ENCODE measurements at places on chromosomes 4 and X.

- DNase-seq: no peak
These were observed 72.4 kb downstream of the APBB2 start for GRCh38 chr4:41141900-41142299.

- DNase-seq: no peak
These were observed 963 bp upstream of the USO1 start for GRCh38 chr4:75723163-75724065.

DNA sequence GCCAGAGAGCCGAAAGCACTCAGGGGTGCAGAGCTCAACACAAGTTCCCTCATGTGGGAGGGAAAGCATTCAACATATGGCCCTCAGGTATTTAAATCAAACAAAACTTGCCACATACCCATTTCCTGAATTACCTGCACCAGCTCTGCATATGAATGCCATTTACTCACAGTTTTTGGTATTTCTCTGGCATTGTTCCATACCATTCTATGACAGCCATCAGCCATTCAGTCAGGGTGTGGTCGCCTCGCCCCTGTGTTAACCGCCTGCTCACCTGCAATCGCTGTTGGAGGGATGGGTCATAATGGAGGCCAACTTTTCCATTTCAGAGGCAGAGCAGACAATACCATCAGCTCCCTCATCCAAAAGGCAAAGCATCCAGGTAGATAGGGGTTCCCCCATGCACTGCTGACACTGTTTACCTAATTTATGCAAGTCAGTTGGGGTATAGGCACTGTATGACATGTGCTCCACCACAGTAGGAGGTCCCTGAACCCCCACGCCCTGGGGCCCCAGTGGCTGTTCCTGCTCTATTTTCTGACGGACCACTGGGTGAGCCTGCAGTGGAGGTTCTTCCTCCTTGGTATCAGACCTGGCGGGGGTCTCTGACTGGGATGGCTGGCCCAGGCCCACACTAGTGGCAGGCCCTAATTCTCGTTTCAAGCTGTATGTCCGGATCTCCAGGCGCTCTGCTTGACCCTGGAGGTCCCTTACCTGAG is 227.1 kb downstream of the ADGRL3 start:
- DNase-seq: no peak

GRCh38 chr4:136737066-136737465 is 795.2 kb downstream of the PCDH18 start:
- DNase-seq: no peak

DNA sequence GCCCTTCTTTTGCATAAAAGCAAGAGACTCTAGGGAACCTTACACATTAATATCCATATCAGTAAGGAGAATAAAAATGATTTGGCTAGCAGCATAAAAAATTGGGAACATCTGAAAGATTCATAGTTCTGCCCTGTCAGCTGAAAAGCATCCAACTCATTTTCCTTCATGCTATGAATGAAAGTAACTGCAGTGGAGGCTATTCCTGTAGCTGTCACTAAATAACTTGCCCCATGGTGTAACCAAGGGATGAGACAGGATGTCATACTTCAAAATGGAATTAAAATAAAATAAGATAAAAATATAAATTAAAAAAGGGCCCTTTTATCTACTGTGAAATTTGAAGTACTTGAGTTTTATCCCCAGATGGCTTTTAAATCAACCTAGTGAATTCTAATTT is 878.8 kb downstream of the C4orf33 start:
- no peak for DNase-seq

GRCh38 chr4:41477181-41477905 is 60.6 kb upstream of the LIMCH1 start:
- no peak for DNase-seq

DNA sequence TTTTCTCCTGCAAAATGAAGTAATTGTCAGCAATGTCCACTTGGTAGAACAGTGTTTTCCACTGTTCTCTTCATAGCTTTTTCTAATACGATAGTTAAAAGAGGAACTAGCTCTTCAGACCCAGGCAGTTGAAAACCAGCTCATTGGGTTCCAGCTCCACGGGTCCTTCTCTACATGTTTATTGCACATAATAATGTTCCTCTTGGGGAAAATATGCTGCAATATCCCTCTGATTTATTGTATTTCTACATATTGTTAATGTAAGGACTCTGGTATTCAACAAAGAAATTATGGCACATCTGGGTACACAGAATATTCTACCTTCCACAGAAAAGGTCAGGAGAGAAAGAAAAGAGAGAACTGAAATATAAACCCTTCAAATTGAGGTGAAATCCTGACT is 473.4 kb downstream of the TRIML1 start:
- no peak for DNase-seq

- DNase-seq: no peak
These were observed 8.4 kb downstream of the ATP10D start for GRCh38 chr4:47493238-47494123.

DNA sequence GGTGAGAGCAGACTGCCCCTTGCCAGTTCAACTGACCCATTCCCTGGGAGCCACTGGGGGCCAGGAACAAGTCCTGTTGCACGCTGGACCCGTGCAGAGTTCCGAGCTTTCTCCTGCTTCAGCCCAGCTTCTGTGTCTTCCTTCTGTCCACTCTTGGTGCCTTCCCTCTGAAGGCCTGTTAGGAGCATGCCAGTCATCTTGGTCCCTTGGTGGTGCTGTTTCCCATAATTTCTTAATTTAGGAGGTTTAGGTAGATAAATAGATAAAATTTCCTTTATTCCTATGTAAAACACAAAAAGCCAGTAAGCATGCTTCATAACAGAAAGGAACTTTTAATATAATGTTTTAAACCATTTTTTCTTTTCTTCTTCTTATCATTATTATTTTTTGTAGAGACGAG is 672.7 kb downstream of the CCSER1 start:
- DNase-seq: no peak

DNA sequence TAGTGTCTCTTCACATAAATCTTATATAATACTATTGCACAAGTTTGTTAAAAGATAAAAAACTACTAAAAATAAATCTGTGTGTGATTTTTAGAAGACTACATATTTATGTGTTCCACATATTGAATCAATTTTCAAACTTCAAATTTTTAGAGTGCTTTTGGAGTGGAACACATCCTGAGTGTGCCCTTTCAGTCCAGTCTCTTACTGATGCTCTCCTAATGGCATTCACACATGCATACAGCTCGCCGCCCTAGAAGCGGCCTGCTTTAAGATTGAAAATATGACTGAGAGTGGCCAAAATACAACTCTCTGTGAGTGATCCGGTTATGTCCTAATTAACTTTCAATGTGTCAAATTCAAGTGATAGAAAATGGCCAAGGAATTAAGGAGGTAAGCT is 628.8 kb downstream of the ANKRD50 start:
- no peak for DNase-seq

Measured in activated CD8-positive, alpha-beta memory T cell treated with anti-CD3 and anti-CD28 coated beads for 24 hours (primary cell).